Astrocyte of the spinal cord (primary cell): ENCODE measurements at places on chromosomes 6 and 20.

DNA sequence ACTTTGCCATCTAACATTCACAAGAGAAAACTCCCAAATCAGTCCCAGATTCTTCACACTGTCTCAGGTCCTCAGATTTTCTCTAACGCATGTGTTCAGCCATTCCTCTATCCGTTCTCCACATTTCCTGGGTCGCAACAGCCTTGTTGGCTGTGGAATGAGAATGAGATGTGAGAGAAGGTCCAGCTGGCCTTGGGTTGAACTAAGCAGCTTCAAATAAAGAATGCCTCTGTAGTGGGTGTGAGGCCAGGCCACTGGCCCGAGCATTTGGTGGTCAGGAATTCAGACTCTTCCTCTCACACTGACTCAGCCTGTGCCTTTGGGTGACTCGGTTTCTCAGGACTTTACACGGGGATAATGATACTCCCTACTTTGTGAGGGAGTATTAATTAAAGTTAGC, 73.8 kb upstream of the CCN6 start:
- peak; percentile 16 for DNase-seq

- no peak for DNase-seq
Measured at GRCh38 chr6:57302477-57302876, 15.0 kb upstream of the PRIM2 start.

- peak; percentile 46 for DNase-seq
Measured at GRCh38 chr6:169831450-169832246, 80.2 kb downstream of the ERMARD start.

DNA sequence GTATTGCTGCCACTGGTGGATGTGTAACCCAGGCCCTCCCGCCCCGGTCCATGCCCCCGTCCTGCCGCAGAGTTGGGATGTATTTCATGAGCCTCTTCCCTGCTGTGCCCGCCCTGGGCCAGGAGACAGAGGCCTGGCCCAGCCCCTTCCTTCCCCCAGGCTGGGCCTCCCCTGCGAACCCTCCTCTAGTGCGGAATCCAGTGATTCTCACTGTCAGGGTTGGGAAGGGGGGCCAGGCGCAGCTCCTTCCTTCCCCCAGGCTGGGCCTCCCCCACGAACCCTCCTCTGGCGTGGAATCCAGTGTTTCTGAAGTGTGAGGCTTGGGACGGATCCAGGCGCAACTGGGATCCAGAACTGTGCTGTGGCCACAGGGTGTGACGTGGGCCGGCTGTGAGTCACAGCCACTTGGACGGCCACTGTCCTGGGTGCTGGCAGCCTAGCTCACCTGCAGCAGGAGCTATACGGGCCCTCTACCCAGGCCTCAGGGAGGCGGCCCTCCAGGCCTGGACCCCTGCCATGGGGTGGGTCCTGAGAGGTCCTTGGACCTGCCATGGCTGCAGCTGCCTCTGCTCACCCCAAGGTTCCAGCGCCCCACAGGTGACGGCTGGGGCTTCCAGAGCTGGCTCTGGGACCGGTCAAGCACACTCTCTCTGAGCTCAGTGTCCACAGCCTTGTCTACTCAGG, 28.3 kb downstream of the COL20A1 start:
- DNase-seq = no peak

GRCh38 chr20:35240083-35240810, 13.8 kb downstream of the MMP24 start:
- DNase-seq = no peak

DNA sequence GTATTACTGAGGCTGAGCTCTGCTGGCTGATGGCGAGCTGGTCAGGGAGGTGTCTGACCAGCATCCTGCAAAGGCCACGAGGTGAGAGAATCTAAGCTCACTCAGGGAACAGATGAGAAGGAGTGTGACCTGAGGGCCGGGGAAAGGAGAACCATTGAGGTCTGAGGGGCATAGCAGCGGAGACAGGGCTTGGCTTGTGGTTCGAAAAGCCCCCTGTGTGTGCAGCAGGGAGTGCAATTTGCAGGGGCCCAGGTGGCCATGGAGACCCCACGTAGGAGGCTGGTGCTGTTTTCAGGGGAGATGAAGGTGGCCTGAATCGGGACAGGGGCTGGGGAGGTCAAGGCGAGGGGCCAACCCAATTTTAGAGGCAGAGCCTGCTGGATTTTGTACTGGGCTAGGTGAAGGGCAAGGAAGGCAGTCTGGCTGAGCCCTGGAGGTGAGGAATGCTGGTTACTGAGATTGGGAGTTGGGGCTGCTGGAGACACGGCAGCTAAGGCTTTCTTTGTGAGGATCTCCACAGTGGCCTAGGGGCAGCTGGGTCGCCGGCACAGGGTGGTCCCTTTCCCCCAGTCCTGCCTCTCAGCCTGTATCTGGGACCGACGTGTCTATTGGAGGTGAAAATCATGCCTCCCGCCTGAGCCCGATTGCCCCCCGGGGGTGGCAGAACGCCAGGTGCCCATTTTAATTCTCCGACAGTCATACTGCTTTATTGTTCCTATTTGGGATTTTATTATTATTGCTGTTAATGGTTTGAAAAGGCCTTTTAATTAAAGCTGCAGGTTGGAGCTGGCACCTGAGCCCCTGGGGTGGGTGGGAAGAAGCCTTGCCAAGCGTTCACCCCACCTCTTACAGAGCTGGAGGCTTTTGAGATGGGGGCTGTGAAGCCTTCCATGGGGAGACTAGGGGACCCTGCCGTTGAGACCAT, 28.4 kb downstream of the DLGAP4 start:
- DNase-seq = no peak
